T follicular helper cell (primary cell): ENCODE measurements at places on chromosomes 6 and 20.

GRCh38 chr6:140779991-140780596, 1352.6 kb upstream of the GJE1 start:
- DNase-seq = no peak

GRCh38 chr20:750801-751200, 17.5 kb downstream of the SLC52A3 start:
- no peak for DNase-seq

- DNase-seq = peak; percentile 60
Measured at GRCh38 chr20:46307139-46307998, 929 bp downstream of the CDH22 start.

GRCh38 chr6:56637640-56638039, 5.0 kb downstream of the DST start:
- DNase-seq = no peak

DNA sequence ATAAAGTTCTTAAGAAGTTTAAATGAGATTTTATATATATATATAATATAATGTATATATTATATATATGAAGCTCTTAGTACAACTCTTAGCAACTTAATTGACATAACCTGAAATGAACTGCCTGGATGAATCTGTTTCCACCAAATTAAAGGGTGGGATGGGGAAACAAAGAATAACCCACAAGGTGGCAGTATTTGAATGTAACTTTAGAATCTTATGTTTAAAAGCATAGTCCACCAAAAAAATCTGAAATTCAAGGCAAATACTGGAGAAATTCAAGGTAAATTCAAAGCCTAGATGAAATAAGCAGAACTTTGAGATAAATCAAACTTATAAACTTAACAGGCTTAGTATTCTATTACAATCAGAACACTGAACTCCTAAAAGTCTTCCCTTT, 4.4 kb upstream of the IBTK start:
- DNase-seq = no peak

DNA sequence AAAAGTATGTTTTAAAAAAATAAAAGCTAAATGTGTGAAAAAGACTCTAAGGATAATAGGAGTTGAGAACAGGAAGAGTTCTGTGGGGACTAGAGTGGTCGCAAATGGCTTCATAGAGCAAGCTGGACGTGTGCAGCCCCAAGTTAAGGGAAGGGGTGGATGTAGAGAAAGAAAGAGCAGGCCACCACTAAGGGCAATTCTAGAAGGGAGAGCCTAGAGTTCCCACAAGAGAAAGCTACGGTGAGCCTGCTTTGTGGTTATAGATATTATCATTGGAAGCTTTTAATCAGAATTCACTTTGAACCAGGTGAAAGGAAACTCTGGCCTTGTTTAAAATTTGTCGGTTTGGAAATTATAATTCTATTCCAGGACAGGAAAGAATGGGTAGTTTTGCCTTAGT, 101.6 kb downstream of the HIVEP2 start:
- no peak for DNase-seq
